ENCODE measurements at places on chromosomes 16 and 17. TPM values are rescaled to one million over a fixed set of nuclear protein-coding genes. Genes with fewer than 3 reads are reported as not detected.
A peak's percentile ranks its signal among the peaks of the same experiment; 100 is the strongest.

- DNase-seq, result no peak
Observed at GRCh38 chr17:13152501-13152900, 134.7 kb upstream of the ELAC2 start.

Gene SLC6A2
- total RNA-seq, result not detected

DNA sequence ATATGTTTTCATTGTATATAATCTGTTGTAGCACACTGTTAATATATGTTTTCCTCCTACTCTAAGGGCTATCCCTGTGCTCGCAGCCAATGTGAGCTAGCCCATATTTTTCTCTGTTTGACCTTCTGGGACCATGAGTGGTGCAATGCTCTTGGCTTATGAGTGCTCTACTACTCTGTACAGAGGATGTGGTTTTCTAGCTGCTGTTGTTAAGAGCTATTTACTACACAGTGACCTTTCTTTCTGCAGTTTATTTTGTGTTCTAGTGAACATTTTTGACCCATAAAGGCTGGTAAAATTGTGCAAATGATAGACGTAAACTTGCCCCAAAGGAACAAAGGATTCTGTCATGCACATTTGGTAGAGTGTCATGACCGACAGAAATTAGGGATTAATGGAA, 84.1 kb upstream of the CPHXL start:
- no peak for DNase-seq

Gene ARHGAP27
- total RNA-seq, result 13.1 TPM

Gene MYH11
- 0.71 TPM for total RNA-seq

DNA sequence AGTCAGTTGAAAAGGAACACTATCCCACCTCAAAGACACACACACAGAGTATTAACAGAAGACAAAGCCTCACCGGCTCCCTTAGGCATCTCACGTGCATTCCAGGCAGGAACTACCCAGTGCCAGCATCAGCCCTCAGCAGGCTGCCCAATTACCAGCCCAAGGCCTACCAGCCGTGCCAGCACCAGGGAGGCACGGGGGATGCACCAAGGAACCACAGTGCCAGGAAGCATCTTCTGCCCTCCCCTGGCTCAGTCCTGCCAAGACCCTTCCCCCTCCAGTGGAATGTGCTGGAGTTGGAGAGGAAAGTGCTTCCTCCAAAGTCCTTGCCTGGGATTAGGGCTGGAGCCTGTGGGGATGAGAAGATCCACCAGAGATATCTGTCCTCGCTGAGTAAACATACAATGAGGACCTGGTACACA, 11.0 kb upstream of the KRT19 start:
- no peak for DNase-seq

DNA sequence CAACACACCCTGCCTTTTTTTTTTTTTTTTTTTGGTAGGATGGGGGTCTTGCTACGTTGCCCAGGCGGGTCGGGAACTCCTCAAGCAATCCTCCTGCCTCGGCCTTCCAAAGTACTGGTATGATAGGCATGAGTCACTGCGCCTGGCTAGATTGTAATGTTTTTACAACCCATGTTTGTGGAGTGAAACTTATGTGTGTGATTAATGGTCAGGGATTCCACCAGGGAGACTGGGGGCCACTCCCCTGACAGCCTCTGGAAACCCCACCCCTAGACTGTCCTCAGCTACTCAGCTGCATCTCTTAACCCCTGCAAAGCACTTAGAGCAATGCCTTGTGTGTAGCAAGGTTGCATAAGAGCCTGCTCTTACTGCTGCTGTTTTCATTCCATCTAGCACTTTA, 220.5 kb downstream of the PARN start:
- no peak for DNase-seq

- no peak for DNase-seq
Observed at GRCh38 chr17:19647697-19648474, 665 bp upstream of the ALDH3A2 start.

DNA sequence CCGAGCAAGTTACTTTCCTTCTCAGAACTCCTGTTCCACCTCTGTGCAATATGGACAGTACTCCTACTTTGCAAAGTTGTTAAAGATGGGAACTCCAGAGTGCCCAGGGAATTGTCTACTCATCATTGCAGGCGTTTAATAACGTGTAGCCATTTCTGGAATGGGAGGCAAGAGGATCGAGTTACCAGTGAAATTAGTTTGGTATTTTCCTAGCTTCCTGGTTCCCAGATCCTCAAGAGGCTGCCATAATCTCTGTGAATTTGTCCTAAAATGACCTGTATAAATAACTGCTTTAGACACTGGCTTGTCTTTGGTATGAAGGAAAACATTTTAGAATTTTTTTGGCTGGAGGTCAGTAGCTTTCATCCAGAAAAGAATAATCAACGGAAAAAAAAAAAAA, 27.7 kb downstream of the WWOX start:
- DNase-seq, result no peak

- peak; percentile 97 for DNase-seq
Observed at GRCh38 chr17:7241783-7242716, at the start of gene GABARAP. Gene GABARAP (minus strand): TSS chr17:7242449. CDS start chr17:7242330, 119 bp downstream.

Gene TSR3
- 45.9 TPM for total RNA-seq

DNA sequence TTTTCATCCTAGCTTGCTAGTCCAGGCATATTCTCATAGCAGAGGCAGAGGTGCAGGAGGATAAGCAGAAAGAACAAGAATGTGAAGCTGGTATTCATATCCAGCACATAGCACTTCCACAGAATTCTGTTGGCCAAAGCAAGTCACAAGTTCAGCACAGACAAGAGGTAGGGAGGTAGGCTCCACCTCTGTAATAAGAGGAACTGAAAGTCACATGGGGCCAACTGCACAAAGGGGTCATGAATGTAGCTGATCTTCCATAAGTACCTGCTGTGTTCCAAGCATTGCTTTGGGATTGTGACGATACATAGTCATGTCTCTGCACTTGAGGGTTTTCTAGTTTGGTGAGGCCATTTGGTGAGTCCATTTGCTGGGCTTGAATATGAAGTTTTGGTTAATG, 110.8 kb upstream of the MPHOSPH6 start:
- DNase-seq, result no peak

- no peak for DNase-seq
Observed at GRCh38 chr16:54080524-54081008, 206.0 kb downstream of the IRX3 start.

Gene MEFV
- total RNA-seq, result not detected

- no peak for DNase-seq
Observed at GRCh38 chr16:82995286-82995923, 368.6 kb downstream of the CDH13 start.

- no peak for DNase-seq
Observed at GRCh38 chr16:69477546-69477945, 53.1 kb downstream of the CYB5B start.

GRCh38 chr17:77843896-77844295, 114.6 kb upstream of the TNRC6C start:
- DNase-seq, result no peak

- no peak for DNase-seq
Observed at GRCh38 chr17:29102741-29103181, 59.8 kb downstream of the PIPOX start.

Gene GPR142
- total RNA-seq, result not detected

- DNase-seq, result peak; percentile 77
Observed at GRCh38 chr16:30958175-30959079, 873 bp downstream of the SETD1A start.

Gene SSTR5
- total RNA-seq, result 0.56 TPM

GRCh38 chr17:63809970-63810369, 17.3 kb upstream of the PSMC5 start:
- no peak for DNase-seq

Gene TMEM100
- total RNA-seq, result 0.48 TPM

DNA sequence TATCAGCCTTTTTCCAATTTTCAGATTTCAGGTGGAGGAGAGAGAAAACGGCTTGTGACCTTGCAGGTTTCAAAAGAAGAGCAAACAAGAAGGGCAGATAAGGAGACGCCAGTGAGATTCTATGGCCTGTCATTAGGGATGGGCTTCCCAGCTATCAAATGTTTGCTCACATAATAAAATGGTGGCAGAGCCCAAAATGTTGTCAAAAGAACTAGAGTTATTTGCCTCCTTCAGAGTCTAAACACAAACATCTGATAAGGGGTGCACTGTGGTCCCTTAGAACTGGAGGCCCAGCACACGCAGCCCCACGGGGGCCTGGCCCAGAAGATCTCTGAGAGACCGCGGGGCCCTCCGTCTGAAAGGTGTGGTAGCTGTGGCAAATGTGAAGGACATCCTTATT, 46.1 kb upstream of the DDX52 start:
- DNase-seq, result no peak

- no peak for DNase-seq
Observed at GRCh38 chr17:57880086-57880456, 30.2 kb upstream of the MRPS23 start.

Gene ITGA2B
- total RNA-seq, result 12.3 TPM

GRCh38 chr16:12580809-12581208, 222.9 kb downstream of the CPPED1 start:
- no peak for DNase-seq

Gene RGS9
- total RNA-seq, result 14.3 TPM

Data from H1 (cell line).